ENCODE measurements at places on chromosomes 1 and 21. TPM values are rescaled to one million over a fixed set of nuclear protein-coding genes. Genes with fewer than 3 reads are reported as not detected.

The HECTD3 gene
- 38.8 TPM for total RNA-seq

The DNMT3L gene
- total RNA-seq, result not detected

The MAN1C1 gene
- 11.0 TPM for total RNA-seq

The TACSTD2 gene
- total RNA-seq, result 0.51 TPM

The DSTYK gene
- 10.7 TPM for total RNA-seq

The C1QC gene
- total RNA-seq, result 232 TPM

The PLXNA2 gene
- 19.6 TPM for total RNA-seq

The BNIPL gene
- 0.88 TPM for total RNA-seq

The SPRR2E gene
- not detected for total RNA-seq

The CFAP141 gene
- total RNA-seq, result not detected

The BMP8B gene
- total RNA-seq, result 0.44 TPM

The RGS13 gene
- 1.1 TPM for total RNA-seq

The KCNJ9 gene
- not detected for total RNA-seq

The HMGCS2 gene
- total RNA-seq, result 0.49 TPM

The KRTAP10-3 gene
- not detected for total RNA-seq

The LIX1L gene
- 23.3 TPM for total RNA-seq

The MFSD2A gene
- 4.6 TPM for total RNA-seq

The KCNT2 gene
- 1.9 TPM for total RNA-seq

The LCE1D gene
- total RNA-seq, result not detected

The ANXA9 gene
- not detected for total RNA-seq

The MAP3K7CL gene
- total RNA-seq, result 7.0 TPM

The CFHR3 gene
- total RNA-seq, result 0.33 TPM

The UMODL1 gene
- total RNA-seq, result not detected

The RBP7 gene
- 77.3 TPM for total RNA-seq

The CHI3L2 gene
- total RNA-seq, result 10.9 TPM

The SEMA4A gene
- 3.3 TPM for total RNA-seq

The SPATA17 gene
- total RNA-seq, result not detected

The ARHGAP29 gene
- 62.3 TPM for total RNA-seq

The SPRR3 gene
- not detected for total RNA-seq

The WDR64 gene
- not detected for total RNA-seq

The CCDC30 gene
- total RNA-seq, result 1.9 TPM

The LORICRIN gene
- total RNA-seq, result not detected

The SIM2 gene
- not detected for total RNA-seq

The MFAP2 gene
- 28.6 TPM for total RNA-seq

The CAMSAP2 gene
- total RNA-seq, result 73.2 TPM

The ABCD3 gene
- total RNA-seq, result 34.7 TPM

The LEPR gene
- 14.5 TPM for total RNA-seq

The NUF2 gene
- total RNA-seq, result 2.0 TPM

The GON4L gene
- 30.9 TPM for total RNA-seq

The ITGB2 gene
- 232 TPM for total RNA-seq

The IL6R gene
- total RNA-seq, result 29.8 TPM

The SIK1 gene
- total RNA-seq, result 53.3 TPM

The CD53 gene
- 63.2 TPM for total RNA-seq

The COL8A2 gene
- total RNA-seq, result 5.9 TPM

The LCE2C gene
- total RNA-seq, result not detected

The NFASC gene
- total RNA-seq, result 0.88 TPM

The BRDT gene
- total RNA-seq, result not detected

The CFAP107 gene
- total RNA-seq, result not detected

The KLHDC7A gene
- total RNA-seq, result 0.22 TPM

The S1PR1 gene
- 54.4 TPM for total RNA-seq

The RHD gene
- total RNA-seq, result not detected

The NCF2 gene
- total RNA-seq, result 12.6 TPM

The LCE3A gene
- not detected for total RNA-seq

The C8B gene
- not detected for total RNA-seq

The CXADR gene
- total RNA-seq, result 0.22 TPM

The IL12RB2 gene
- 2.9 TPM for total RNA-seq

The TGFB2 gene
- 3.1 TPM for total RNA-seq

The CELA2B gene
- total RNA-seq, result not detected
